ENCODE measurements at places on chromosomes 3 and 15.

DNA sequence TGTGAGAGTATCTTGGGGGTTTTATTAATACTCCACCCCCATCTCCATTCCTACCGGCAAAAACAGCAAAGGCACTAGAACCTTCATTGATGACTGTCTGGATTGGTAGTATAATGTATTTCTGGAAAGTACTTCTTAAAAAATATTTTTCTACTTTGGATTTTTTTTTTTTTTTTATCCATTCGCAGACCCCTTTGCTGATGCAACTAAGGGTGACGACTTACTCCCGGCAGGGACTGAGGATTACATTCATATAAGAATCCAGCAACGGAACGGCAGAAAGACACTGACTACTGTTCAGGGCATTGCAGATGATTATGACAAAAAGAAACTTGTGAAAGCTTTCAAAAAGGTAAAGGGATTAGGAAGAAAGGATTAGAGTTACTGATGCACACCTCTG, 1.2 kb downstream of the EIF1B start:
- no peak for DNase-seq

- no peak for DNase-seq
Observed at GRCh38 chr3:191330530-191331048, 263 bp upstream of the UTS2B start.

DNA sequence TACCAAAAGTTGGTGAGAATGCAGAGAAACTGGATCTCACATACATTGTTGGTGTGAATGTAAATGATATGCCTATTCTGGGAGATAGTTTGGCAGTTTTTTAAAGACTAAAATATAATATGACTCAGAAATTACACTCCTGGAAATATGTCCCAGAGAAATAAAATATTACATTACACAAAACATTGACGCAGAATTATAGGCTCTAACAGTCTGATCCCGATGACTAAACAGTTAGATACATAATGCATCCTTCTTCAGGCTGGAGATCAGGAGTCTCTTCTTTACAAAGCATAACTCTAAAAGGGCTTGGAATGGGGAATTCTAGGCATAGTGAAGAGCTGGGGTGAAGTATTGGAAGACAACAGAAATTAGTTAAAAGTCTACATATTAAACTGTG, 586.2 kb upstream of the NECTIN3 start:
- DNase-seq = no peak

- DNase-seq = no peak
Observed at GRCh38 chr3:33083958-33084357, 13.0 kb downstream of the GLB1 start.

GRCh38 chr15:46607077-46607476, 972.2 kb downstream of the SQOR start:
- no peak for DNase-seq

GRCh38 chr15:43376017-43376705, 5.3 kb downstream of the TUBGCP4 start:
- peak; percentile 38 for DNase-seq

DNA sequence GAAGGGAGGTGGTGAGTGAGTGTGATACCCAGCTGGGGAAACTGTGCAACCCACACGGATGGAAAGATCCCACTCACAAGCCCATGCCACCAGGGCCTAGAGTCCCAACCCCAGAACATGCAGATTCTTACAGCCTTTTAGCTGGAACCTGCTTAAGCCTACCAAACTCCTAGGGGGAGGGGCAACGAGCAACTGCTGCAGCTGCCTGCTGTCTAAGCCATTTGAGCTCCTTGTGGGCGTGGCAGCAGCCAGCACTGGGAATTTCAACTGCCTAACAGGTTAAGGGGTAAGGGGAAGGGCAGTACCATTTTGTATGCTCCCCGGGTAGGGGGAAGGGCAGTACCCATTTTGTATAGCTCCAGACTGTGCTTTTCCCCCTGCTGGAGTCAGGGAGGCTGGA, 673.2 kb upstream of the BCHE start:
- no peak for DNase-seq

GRCh38 chr3:89572261-89572660, 464.8 kb downstream of the EPHA3 start:
- no peak for DNase-seq

GRCh38 chr15:60390231-60390630, 7.6 kb downstream of the ANXA2 start:
- no peak for DNase-seq

DNA sequence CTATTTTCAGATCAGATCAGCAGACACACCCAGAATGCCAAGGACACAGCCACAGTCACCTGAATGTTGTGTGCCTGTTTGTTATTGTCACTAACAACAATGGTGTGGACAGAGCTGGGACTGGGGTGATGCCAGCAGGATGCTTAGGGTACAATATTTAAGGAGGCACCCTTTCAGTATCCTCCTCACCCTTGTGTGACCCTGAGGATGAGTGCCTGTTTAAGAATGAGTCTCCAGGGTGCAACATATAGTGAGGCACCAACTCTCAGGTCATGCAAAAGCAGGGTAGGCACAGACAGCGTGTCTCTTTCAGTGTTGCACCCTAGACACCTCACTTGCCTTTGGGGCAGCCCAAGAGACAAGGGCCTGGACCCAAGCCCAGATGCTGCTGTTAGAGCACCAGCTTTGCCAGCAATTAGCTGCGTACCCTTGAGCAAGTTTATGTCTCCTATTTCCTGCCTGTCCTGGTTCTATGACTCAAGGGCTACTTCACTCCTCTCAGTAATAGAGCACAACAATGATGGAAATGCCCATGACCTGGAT, 122.6 kb downstream of the AQP9 start:
- DNase-seq = no peak

DNA sequence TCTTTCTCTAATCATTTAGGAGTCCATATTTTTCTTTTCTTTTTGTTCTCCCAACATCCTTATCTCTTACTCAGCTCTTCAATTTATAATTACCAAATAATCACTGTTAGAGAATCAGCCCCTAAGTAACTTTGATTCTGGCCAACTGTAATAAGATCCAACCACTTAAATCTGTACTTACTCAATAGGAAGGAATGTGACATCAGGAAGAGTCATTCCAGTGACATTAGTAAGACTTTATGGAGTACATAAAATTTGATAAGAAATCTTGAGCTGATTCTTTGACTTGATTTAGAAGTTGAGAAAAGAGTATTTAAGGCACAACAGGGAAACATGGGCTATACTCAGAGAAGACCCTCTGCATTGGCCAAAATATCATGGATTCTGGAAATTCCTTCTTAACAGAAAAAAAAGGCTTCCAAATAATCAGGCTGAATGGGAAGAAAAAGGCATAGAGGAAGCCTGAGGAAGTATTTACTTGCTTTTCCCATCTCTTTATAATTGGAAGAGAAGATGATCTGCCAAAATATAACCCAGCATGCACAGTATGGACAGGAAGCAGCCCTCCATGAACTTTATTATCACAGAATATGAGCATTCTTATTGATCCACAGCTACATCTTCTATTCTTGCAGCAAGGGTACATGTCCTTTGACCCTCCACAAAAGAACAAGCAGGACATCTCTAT, 289.7 kb upstream of the TPRG1 start:
- DNase-seq = no peak

DNA sequence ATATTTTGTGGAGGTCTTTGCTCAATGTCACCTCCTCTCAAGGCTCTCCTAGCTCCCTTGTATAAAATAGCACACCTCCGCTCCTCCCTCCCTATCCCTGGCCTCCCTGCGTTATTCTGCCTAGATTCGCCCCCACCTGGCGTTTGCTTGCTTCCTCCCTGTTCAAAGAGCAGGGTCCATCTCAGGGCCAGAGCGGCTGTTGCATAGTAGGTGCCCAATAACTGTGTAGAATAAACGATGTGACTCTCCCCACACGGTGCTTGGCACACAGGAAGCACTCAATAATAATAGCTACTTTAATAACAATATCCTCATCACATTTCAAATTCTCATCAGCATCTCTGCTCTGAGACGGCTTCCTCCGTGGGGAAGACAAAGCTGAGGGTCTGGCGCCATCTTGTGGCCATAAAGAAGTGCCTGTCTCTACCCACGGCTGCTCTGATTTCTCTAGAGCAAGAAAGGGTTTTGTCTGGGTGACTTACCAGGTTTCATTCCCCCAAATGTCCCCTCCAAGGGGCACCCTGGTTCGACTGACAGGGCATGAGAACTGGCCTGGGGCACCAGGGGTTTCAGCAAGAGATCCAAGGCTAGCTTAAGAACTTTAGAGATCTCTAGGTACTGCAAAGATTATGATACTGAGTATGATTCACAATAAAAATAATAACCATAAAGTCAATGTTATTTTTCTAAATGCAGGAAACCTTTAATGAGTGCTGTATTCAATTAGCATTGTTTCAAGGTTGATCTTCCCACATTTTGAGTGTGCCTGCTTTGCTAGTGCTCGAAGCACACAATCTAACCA, 16.1 kb downstream of the CD276 start:
- peak; percentile 80 for DNase-seq

DNA sequence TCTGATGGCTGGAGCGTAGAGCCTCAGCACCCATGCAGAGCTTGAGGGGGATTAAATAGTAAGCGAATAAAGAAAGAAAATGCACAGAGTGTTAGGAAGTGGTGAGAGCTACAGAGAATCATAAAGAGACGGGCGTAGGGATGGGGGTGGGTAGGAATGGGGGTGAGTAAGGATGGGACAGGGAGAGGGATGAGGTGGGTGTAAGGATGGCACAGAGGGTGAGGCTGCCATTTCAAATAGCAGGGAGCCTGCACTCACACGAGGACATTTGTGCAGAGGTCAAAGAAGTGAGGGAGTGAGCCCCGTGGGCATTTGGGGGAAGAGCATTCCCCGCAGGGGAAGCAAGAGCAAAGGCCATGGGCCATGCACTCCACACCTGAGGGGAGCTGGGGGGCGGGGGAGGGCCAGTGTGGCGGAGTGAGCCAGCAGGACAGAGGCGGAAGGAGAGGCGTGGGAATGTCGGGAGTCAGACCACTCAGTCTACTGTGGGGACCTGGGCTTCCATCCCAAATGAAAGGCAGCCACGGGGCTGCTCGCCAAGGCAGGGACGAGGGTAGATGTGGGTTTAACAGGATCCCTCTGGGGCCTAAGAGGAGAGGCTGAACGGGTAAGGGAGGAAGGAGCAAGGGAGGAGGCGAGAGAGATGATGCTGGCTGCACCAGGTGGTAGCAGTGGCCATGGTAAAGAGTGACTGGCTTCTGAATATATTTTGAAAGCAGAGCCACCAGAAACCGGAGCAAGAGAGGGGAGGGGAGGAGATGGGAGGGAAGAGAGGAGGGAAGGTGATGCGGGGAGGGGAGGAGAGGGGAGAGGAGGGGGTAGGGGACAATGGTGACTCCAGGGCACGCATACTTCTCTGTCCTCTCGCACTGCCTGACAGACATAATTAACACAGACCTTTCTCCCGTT, 35.2 kb upstream of the SLC6A6 start:
- DNase-seq = no peak

DNA sequence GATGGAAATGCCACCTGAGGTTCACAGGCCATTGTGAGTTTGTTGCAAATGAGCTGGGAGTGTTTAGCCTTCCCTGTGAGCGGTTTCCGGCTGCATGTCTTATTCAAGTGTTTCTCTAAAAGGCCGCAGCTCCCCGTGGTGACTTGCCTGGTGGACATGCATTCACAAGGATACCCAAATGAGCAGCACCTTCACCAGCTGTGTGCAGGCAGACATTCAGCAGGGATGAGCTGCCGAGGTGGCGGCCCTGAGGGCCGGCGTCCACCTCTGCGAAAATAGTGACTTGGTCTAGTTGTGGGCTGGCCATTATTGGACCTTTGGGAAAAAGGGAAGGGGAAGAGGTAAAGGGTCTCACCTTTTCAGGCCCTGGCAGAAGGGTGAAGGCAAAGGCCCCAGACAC, 23.4 kb downstream of the SPSB4 start:
- DNase-seq = no peak

DNA sequence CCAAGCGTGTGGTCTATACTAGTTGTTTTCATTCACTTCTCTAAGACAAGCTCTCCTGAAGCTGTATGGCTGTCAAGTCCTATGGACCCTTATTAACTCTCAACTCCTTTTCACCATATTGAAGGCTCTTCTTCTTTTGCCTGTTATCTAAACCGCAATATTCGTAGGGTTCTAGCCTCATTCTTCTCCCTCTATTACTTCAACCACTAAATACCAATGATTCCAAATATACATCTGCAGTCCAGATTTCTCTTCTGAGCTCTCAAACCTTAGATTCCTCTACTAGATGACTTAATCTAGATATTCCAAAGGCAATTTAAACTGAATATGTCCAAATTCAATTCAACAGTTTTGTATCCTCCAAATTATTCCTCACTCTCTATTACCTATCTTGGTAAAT, 24.6 kb downstream of the AQR start:
- DNase-seq = no peak

DNA sequence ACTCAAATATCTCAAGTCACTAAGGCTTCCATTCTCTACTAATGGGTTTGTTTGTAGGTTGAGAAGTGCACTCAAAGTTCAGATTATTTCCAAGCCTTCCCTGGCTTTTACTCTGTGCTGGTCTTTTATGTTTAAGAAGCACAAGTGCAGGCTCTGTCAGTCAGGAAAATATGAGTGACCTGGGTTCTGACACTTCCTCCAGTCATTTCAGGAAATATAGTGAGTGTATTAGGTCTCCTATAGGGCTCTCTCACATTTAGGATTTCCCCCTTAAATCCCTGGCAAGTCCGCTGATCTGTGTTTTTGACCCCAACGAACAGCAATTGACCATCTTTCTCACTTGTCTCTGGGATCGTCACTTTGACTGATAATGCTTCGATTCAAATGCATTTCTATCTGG, 210.2 kb downstream of the ARPP21 start:
- no peak for DNase-seq

GRCh38 chr3:53808496-53808895, 37.7 kb downstream of the CHDH start:
- DNase-seq = no peak

DNA sequence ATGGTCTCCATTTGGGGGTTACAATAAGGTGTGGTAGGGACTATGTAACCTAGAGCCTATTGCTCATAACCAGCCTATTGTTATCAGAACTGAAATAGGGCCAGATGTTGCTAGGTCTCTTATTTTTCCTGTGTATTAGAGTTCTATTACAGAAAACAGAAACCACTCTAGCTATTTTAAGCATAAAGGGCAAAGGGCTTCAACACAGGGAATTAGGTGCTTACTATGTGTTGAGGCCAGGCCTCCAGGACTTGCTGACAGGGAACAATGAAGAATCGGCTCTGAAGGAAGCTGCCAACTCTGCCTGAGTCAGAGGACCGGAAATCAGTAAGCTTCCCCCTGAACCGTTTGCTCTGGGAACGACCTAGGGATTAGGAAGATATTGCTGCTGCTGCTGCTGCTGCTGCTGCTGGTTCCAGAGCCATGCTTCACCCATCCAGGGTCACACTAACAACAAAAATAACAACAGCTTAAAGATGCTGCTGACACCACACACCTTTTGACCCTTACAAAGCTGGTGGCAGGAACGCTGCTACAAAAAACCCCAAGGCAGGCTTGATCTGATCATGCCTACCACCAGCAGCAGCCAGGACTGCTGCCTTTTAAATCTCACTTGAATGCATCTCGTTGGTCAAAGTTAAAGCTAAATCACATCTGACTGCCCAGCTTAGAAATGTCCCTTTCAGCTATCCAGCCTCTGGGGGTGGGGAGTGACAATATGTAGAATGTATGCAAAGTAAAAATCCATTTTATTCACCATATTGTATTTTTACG, 276.9 kb upstream of the IL12A start:
- no peak for DNase-seq

GRCh38 chr3:146067048-146067447, 93.9 kb downstream of the PLOD2 start:
- DNase-seq = no peak

All from CD4-positive, alpha-beta T cell treated with Interleukin-6 for 4 hours (primary cell).